ENCODE measurements at places on chromosomes 6 and 20.

DNA sequence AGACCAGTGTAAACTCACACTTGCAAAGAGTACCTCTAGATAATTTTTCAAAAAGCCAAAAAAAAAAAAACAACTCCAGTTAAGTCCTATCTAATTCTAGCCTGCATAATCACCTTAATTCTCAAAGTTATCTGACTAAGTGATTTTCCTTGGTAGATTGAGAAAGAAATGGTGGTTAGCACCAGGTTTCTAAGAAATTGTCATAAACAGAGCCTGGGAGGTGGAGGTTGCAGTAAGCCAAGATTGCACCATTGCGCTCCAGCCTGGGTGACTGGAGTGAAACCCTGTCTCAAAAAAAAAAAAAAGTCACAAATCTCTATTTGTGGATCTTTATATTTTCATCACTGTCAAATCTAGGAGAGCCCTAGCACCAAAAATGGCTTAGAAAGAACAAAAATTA is 8.9 kb downstream of the FBXO5 start:
- no peak for DNase-seq

DNA sequence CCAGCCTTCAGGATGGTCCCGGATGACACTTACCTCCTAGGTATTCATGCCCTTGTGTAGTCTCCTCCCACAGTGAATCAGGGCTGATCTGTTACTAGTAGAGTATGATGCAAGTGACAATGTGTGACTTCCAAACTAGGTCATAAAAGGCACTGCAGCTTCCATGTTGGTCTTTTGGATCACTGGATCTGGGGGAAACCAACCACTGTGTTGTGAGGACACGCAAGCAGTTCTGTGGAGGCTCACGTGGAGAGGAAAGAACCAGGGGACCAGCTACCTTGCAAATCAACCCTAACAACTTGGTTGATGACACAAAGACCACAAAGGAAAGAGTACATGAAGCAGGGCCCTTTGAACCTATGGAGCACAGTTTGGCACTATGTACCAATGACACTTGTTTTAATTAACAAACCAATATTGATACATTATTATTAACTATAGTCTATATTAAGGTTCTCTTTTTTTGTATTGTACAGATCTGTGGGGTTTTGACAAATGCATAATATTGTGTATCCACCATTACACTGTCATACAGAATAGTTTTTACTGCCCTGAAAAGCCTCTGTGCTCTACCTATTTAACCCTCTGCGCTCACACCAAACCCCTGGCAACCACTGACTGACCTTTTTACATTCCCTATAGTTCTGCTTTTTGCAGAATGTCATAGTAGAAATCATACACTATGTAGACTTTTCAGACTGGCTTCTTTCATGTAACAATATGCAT is 16.3 kb upstream of the SDCBP2 start:
- no peak for DNase-seq

DNA sequence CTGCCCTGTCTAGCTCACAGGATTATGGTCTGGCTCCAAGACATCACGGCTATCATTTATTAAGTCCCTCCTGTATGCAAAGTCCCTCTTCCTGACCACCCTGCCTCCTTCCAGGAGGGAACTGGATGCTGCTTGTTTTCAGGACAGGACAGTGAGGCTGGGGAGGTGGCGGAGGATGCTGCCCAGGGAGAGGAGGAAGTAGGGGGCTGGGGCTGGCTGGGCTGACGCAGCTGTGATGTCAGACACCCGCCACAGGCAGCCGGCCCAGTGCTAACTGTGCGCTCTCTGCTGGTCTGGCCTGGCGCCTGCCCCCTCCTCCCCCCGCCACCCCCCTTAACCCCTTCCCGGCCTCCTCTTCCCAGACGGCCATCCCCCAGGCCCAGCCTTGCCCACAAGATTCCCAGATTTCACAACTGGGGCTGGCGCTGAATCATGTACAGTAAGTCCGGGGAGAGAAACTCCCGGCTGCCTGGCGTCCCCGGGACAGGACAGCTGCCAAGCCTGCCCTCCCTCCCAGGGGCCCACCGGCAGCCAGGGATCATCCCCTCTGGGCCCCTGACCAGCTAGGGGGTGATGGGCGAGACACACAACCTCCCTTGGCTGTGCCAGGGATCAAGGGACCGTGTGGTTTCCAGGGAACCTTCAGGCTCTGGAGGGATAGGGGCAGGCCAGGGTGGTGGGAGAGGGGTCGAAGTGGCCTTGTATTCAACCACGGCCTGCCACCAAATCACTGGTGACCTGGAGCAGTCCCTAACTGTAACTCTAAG is 118.1 kb downstream of the CEBPB start:
- peak; percentile 60 for DNase-seq

DNA sequence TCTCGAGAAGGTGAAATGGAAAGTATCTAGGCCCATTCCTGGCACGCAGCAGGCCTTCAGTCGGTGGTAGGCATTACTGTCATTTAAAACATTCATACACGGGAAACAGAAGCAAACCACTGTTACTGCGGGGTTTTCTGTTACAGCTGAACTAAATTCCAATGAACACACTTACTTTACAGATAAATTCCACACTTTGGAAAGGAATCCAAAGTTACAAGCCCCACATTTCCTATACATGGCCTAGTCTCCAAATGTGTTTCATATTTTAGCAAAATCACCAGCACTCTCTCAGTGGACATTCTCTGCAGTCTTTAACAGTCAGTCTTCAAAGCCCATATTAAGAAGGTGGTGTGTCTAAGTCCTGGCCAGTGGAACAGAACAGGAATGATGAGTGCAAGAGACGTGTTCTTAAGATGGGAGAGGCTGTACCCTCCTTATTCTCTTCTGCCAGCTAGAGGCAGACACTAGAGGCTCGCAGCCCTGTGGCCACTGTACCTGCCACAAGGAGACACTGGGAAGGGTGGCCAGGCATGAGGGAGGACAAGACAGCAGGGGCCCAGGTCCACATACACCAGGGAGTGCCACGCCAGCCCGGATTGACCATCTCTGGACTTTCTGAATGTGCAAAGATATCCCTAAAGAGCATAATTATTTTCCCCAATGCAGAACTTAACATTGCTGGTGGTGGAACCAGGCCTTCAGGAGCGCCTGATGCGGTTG is 76.4 kb downstream of the CDC5L start:
- no peak for DNase-seq

GRCh38 chr6:63635588-63636517 is at the start of gene PHF3:
Gene PHF3 (plus strand): TSS chr6:63635802. CDS start chr6:63646552, 10,750 bp downstream.
- no peak for DNase-seq

GRCh38 chr6:119647309-119647708 is 297.7 kb upstream of the MAN1A1 start:
- no peak for DNase-seq

DNA sequence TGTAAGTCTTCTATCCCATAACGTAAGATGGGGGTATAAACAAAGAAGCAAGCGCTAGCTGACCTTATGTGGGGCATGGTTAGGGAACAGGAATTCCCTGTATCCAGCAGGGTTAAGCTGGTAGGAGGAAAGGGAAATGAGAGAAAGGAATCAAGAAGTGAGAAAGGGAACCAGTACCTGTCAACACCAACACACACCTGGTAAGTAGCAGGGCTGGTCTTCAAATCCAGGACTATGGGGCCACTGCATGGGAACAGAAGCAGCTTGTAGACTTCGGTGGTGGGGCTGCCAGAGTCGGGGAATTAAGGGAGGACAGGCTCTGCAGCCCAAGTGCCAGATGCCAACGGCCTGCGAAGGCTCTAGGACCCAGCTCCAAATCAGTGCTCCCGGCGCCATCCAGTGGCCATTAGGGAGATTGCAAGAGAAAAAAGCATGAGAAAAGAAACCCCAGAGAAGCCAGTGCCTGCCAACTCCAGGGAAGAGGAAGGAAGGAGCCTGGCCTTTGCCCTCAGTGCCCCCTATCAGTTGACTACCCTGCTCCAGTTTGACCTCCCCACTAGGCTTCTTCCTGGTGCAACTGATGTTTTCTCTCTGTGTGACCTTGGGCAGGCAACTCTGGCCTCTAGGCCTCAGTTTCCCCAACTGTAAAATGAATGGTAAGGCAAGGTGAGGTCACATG is 15.8 kb upstream of the RBPJL start:
- no peak for DNase-seq

DNA sequence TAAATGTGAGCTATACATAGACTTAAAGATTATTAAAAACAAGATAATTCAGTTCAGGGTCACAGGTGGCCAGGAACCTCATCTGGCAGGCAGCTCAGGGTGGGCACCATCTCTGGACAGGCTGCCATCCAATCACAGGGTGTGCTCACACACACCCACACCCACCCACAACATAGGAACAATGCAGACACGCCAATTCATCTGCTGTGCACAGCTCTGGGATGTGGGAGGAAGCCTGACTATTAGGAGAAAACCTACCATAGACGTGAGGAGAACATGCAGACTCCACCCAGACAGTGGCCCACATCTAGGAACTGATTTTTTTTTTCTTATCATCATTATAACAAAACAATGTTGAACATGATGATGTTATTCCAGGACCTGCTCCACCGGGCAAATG is 286.7 kb downstream of the PRL start:
- DNase-seq, result no peak

- DNase-seq, result no peak
Measured at GRCh38 chr6:157560691-157561413, 179.9 kb downstream of the ZDHHC14 start.

DNA sequence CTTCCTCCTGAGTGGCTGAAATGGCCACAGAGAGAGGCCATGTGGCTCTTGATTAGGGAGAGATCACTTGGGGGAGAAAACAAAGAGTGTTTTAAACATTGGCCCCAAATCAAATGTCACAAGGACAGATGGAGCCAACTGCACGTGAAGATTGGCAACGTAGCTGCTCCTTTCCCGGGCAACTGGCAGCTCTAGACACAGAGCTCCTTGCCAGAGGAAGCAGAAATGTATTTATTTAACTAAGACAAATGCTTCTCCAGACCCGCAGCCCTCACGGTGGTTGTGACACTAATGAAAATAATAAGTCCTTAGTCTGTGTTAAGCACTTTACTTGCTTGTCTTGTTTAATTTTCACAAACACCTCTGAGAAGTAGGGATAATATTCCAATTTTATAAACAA is 49.6 kb upstream of the DSN1 start:
- DNase-seq, result no peak

GRCh38 chr6:91149956-91150705 is 563.3 kb upstream of the MAP3K7 start:
- no peak for DNase-seq

- no peak for DNase-seq
Measured at GRCh38 chr6:26502626-26503025, 2.5 kb downstream of the BTN1A1 start.

DNA sequence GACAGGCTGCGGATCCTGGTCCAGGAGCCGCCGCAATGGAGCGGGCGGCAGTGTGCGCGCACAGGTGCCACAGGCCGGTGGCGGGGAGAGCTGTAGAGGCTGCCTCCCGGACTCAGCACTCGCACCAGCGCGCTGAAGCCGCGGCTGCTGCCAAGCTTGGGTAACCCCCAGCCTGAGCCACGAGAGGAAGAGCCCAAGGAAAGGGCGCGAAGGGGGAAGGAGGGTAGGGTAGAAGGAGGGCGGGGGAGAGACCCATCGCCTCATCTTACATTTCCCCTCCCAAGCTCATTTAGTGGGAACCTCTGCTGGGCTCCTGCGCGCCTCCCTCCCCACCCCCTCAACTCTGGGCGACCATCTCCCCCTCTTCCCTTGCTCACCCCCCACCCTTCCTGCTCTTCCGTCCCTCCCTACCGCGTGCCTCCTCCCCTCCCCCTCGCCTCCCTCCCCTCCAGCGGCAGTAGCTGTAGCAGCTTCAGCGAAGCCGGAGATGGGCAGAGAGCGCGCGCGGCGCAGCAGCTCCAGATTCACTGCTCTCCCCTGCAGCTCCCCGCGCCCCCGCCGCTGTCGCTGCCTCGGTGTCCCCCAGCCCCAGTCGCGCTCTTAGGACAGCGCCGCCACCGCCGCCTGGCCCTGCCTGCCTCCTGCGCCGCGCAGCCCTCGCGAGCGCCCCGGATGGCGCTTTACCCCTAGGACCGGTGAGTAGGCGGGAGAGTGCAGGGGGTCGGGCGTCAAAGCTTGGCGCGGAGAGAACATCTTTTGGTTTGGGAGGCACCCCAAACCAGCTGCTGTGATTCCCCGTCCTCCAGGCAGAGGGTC is at the start of gene FUT9:
Gene FUT9 (plus strand): TSS at position 457 of the 816 bp plus-strand sequence. CDS start 187,182 bp downstream, outside the sequence.
- no peak for DNase-seq

GRCh38 chr20:45343532-45344167 is 4.6 kb downstream of the SDC4 start:
- no peak for DNase-seq

DNA sequence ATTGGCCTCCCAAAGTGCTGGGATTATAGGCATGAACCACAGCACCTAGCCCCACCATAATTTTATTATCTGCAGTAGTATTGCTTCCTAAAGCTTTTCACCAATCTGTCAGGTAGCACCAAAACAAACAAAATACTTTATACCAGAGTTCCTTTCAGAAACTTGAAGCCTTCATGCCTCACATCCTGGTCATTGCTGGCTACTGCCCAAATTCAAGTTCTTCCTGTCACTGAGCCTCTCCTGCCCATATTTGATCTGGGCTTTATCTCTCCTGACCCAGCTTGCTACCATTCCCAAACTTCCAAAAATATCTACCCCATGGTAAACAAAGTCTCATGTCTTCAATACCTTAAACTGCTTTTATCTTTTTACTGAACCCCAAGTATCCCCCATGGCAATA is 34.9 kb upstream of the DST start:
- DNase-seq, result no peak

DNA sequence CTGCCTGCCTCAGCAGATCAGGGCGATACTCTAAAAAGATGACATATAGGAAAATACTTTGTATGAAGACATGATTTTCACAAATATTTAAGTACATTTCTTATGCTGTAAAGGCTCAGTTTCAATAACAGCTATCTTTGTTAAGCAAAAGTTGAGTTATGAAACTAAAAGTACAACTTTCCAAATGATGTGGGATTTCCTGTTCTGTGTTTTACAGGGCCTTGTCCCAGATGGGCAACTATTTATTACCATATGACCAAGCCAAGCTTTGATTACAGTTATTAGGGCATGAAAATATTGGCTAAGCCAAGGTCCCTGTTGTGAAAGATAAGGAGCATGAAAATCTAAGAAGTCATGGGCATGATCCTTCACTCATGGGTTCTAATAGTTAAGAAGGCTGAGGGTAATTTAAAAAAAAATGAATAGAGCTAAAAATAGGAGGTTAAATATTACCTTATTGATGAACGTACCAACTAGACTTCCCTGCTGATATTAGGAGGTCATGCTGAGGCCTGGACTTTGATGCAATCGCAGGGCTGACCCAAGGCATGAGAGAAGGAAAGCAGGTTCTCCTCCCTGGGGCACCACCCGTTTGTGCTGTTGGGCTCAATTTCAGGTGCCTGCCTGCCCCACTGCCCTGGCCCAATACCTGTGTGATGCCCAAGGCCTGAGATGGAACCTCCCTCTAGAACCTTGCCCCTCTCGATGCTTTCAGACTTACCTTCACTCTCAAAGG is 294.4 kb upstream of the PRDM1 start:
- DNase-seq, result no peak

GRCh38 chr6:89117211-89118108 is at the start of gene SRSF12:
Gene SRSF12 (minus strand): TSS chr6:89118071. CDS start chr6:89117887, 184 bp downstream.
- no peak for DNase-seq

- no peak for DNase-seq
Measured at GRCh38 chr6:14153228-14153627, 35.7 kb downstream of the CD83 start.

DNA sequence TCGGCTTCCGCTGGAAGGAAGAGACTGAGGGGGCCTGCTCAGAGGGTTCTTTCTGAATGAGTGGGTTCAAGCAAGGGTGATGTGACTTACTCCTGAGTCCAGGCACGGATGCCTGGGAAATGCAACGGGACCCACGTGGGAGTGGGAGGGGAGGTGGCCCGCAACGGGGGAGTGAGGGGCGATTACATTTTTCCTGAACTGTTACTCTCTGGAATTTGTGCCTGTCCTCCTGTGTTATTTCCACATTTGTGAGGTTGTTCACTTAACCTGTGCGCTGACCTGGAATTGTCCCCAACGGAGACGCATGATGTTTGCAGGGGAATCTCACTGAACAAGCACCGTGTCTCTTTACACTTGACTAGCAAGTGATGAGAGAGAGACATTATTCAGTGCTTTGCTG is 209.4 kb downstream of the CDH4 start:
- DNase-seq, result no peak

Measured in keratinocyte (primary cell).